ENCODE measurements at places on chromosomes 11 and 22.

DNA sequence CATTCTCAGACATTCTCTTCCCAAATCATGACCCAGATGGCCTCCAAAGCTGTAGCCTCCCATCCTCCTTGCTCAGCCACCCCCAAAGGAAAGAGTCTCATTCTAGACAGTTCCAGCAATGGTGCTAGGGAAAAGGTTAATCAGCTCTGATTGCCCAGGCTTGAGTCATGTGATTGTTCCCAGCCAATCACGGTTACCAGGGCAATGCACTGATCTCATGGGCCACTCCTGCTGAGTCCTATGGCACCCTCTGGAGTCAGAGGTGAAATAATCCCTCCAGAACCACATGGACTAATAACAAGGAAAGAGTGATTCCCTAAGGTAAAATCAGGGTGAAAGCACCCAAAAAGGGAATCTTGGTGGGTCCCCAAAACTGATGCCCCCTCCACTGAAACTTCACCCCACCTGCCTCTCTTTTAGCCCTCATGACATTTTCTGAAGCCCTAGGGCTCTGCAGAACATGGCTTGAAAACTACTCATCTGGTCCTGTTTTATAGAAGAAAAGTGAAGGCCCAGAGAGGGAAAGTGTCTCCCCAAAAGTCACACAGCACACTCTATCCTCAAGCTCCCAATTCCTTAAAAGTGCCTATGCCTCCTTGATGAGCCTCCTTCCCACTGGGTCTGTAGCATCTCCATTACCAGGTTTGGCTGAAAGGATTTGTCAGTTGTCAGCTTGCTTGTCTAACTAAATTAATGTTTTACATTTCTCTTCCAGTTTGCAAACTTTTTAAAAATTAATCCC is 203.7 kb downstream of the MN1 start:
- DNase-seq = no peak

GRCh38 chr11:12587333-12587991 is 86.8 kb upstream of the TEAD1 start:
- no peak for DNase-seq

- DNase-seq = no peak
These were observed 897 bp downstream of the MAP6 start for GRCh38 chr11:75667831-75668450.

DNA sequence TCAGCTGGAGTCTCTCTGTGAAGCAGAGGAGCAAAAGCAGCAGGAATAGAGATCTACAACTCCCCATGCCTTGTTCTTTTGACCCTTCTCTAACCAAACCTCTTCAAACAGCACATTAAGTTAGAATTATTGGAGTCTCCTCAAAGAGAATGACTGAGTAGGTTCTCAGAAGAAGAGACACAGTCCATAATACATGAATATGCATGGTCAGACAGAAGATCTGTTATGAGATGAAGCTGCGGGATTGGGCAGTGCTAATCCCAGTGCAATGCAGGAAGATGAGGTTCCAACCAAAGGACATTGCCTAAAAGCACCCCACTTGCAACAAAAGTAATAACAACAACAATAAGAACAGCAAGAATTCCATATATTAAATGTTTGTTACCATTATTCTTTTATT is 887.9 kb upstream of the TENM4 start:
- DNase-seq = no peak

GRCh38 chr11:36155124-36155561 is 134.1 kb downstream of the COMMD9 start:
- DNase-seq = no peak

GRCh38 chr22:40674274-40674673 is 5.0 kb upstream of the MCHR1 start:
- no peak for DNase-seq

DNA sequence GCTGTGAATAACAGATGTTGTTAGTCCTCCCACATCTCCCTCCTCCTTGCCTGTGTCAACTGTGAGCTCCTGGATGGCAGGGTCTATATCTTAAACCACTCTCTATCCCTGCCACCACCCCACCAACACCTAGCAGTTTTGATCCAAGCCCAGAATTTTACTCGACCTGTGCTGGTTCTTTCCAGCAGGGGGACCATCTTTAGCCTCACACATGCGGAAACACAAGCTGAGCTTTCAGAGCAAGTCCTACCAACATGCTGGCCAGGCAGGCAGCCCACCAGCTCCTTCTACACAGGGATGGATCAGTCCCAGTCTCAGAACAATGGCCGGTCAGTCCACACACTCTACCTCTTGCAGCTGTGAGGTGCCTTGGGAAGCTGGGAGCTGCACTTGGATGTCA is 231.5 kb downstream of the NXPE2 start:
- DNase-seq = no peak

GRCh38 chr11:78752494-78752893 is 177.8 kb upstream of the NARS2 start:
- no peak for DNase-seq

GRCh38 chr11:44625759-44626523 is 60.5 kb downstream of the CD82 start:
- DNase-seq = no peak

DNA sequence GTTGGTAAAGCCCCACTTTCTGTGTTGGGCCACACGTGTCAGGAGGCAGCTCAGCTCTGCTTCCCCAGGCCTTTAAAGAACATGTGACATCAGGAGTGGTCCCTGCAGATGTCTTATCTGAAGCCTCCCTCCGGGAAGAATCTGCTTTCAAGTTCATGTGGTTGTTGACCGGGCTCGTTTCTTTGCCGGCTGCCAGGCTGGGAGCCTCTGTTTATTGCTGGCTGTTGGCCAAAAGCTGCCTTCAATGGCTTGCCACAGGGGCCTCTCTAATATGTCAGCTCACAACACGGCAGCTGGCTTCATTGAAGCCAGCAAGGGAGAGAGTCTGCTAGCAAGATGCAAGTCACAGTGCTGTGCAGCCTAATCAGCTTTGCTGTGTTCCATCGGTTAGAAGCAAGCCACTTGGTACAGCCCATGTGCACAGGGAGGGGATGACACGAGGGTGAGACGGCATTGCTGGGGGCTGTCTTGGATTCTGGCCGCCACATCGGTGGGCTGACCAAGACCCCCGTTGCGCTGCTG is 14.6 kb downstream of the MRGPRF start:
- no peak for DNase-seq

GRCh38 chr11:116257092-116257491 is 515.7 kb downstream of the BUD13 start:
- no peak for DNase-seq

GRCh38 chr11:90243534-90243933 is 20.7 kb upstream of the CHORDC1 start:
- no peak for DNase-seq

DNA sequence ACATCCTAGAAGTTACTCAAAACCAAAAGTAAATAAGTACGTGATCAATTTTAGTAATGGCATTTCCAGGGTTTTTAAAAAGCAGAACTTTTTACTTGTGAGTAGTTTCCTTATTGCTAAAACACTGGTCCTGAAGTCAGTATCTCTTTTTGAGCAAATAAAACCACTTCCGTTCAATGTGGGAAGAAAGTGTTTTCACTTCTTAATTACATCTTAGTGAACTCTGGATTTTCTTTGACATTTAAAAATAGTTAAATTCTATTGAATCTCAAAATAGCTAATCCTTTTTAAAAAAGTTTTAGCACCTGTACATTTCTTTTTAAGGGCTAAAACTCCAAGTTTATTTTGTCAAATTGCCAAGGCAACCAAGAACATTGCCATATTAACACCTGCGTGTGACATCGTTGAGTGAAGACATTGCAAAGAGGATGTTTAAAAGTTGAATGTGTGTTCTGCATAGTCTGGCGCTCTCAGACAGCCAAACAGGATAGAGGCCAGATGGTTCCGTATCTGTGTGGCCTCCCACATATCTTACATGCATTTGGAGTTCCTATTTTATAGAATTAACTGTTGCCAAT is 17.2 kb upstream of the OR5B21 start:
- DNase-seq = no peak

GRCh38 chr11:30364837-30365482 is 42.1 kb downstream of the ARL14EP start:
- no peak for DNase-seq

DNA sequence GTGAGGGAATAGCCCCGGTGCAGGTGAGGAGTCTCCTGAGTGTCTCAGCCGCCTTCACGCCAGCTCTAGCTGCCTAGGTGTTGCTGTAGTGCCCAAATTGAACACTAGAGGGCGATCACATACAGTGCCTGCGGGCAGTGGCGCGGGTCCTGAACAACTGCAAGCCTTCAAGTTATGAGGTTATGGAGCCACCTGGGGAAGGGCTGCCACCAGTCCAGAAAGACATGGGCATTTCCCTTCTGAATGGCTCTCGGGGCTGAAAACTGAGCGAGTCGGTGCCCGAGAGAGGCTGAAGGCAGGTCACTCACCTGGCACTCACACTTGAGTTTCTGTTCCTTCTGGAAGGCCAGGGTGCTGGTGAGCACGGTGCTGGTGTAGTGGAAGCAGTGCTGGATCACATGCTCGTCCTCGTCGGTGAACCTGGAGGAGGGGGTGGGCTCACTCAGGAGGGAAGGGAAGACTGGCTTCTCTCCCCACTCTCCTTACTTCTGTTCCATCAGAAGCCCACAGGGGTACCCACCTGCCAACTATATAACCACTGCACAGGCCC is 88.4 kb downstream of the PDE2A start:
- DNase-seq = peak; percentile 61

DNA sequence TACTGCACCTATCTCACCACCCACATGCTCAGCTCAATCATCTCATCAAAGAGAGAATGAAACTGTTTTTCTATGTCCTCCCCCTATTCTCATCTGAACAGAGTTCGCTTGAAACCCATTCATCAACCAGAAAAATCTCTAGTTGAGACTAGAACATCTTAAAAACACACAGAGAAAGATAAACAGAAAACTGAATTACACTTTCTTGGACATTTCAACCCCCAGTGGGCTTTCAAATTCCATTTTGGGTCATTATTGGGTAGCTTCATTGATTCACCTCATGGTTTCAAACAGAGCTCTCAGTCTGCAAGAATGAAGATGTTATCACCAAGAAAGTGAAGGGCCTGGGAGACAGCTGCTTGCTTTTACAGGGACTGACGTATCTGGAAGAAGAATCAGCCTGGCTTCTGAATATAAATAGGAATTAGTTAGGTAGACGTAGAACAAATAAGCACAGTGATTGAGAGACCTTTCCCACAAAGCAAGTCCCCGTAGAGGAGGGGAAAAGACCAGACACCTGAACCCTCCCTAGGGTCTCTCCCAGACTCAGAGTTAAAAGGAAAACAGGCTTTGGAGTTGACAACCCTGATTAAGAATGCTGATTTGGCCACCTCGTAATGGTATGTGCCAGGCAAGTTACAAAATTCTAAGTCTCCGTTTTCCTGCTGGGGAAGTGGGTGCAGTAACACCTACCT is 155.7 kb downstream of the BBOX1 start:
- no peak for DNase-seq

- peak; percentile 79 for DNase-seq
These were observed 21.9 kb upstream of the SCN2B start for GRCh38 chr11:118198370-118198769.

GRCh38 chr22:35887296-35887875 is 141.2 kb downstream of the RBFOX2 start:
- no peak for DNase-seq

DNA sequence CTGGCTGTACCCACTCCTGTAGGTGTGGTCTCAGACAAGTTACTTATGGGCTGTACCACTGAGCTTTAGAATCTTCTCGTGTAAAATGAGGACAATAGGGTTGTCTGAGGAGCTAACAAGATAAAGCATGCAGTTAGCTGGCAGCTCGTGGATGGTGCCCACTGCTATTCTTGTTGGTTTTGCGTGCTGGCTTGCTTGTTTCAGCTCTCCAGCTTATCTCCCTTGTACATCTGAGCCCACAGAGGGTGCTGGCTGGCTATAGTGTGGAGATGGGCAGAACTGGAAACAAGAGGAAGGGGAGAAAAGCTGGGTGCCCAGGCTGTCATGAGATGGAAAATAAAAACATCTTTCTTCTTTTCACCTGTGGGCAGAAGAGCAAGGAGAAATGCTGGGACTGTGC is 46.5 kb upstream of the GALNT18 start:
- no peak for DNase-seq
